ENCODE measurements at places on chromosomes 7 and 10.

DNA sequence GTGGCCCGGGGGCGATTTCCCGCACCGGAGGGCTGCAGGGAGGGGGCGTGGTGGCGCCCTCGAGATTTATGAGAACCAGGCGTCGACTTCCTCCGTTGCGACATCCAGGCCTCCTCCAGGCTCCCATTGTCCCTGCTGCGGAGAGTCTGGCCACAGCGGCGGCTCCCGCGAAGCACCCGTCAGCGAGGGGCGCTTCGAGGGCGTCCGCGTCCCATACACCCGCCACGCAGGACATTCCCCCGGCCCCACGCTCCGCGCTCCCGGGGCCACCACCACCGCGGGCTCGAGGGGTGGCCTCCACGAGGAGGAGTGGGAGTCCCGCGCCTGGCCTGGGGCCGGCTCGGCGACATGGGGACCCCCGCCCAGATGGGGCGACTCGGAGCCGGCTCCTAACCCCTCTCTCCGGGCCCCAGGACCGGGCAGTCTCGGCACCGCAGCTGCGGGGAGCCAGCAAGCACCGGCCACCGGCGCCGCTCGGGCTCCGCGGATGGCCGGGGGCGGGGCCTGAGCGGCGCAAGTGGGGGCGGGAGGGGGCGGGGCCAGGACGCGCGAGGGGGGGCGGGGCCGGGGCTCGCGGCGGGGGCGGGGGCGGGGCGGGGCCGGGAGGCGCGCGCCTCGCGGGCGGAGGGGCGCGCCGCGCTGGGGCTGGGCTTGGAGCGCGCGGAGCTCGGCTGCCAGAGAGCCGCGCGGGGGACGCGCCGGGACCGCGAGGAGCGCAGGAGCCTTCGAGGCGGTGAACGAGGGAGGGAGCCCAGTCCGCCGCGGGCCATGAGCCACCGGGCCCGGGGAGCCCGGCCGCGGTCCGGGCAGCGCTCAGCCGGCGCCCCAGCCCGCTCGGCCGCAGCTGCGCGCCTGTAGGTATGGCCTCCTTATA is at the start of gene SH2B2:
Gene SH2B2 (plus strand): TSS at position 632 of the 874 bp plus-strand sequence. CDS start 13,683 bp downstream, outside the sequence.
- no peak for DNase-seq

DNA sequence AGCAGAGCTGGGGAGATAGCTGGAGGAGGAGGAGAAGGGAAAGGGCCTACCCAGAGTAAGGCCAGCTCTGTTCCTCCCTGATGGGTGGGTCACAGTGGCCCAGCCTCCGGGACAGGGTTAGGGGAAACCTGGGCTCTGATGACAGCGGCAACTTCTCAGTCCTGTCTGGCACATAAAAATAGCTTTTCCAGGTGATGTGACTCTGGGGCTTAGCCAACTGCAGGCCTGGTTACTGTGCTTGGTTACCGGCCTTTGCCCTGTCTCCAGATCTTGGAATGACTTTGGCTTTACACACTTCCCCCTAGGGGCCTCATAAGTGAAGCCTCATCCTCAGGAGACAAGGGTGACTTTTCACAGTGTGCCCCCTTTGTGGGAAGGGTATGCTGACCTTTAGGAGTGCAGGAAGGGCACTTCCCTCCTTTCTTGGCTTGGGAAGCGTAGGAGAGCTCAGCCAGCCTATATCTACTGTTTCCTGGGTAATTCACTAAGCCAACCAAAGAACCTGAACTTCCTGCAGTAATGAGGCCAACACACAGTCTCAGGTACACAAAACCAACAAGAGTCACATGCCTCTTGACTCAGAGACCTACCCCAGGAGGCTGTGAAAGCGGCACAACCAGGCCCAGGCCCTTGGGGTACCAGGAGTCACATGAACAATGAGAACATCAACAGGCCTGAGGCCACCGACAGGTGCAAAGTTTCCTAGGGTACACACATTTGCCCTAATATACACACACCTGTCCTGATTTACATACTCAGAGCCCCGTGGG is 11.7 kb upstream of the HILPDA start:
- no peak for DNase-seq

- DNase-seq: no peak
These were observed 701.4 kb downstream of the SUGCT start for GRCh38 chr7:40836218-40836617.

GRCh38 chr10:79202188-79203013 is 133.6 kb downstream of the ZMIZ1 start:
- DNase-seq: no peak

DNA sequence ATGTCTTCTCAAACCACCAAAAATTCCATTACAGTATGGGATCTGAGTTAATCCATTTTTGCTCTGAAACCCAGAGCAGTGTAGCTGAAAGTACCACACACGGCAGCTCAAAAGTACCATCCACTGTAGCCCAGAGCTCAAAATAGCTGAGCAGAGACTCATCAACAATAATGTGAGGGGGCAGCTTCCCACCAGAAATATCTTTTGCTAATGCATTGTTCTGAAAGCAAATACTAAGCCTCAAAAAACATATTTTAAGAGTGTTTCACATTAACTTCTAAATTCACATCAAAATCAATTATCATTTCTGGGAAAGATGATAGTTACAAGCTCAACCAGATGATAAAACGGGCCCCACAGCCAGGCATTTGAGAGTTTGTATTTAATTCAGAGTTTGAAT is 73.7 kb downstream of the ABLIM1 start:
- DNase-seq: no peak

- DNase-seq: no peak
These were observed 365.3 kb upstream of the IGFBP3 start for GRCh38 chr7:46286356-46286755.

- no peak for DNase-seq
These were observed 13.0 kb downstream of the EN2 start for GRCh38 chr7:155470686-155471638.

DNA sequence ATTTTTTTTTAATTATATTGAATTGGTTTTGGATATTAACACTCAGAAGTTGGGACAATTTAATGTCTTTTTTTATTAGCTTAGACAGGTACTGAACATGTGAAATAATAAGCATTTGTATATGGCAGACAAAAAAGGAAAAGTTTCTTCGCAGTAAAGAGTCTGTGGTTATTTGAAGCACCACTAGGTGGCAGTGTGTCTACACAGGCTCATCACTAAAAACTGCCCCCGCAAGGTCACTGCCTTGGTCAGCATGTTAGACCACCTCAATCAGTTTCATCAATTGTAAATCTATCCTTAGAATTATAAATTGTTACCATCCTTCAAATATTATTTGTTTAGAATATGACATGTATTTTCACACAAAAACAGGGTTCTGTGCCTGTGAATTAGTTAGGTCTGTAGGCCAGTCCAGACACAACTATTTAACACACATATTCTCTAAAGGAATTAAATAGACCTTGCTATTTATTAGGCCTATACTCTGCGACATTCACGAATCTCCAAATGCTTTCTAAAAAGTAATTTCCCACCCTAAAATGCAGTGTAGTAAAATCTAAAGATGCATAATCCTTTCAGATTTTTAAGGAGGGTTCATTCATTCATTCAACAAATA is 17.0 kb downstream of the PNLIPRP3 start:
- DNase-seq: no peak

DNA sequence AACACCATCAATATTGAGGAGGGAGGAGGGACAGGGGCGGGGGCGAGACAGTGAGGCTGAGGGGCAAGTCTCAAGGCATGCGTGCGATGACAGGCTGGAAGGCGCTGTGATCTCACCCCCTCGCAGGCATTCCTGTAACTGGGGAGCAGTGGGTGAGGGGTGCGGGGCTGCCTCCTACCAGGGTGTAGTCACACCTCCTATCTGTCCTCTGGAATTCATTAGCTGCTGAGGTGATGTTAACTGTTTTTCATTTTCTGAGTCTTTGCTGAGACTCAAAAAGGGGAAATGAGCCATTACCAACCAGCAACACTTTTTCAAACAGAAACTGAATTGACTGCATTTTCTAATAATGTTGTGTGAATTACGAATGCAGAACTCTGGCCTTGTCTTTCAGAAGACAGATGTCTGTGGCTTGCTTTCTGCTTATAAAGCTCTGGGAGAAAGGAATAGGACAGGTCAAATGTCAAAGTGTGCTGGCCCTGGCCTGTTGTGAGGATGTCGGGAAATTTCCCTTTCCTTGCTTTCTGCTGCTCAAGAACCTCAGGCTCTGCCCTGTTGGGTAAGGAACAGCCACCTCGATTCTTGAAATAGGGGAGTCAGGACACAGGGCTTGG is 23.7 kb upstream of the CDH23 start:
- no peak for DNase-seq

- no peak for DNase-seq
These were observed 118.9 kb downstream of the NEBL start for GRCh38 chr10:20778008-20778757.

- DNase-seq: no peak
These were observed 304.5 kb upstream of the LRRN3 start for GRCh38 chr7:110786328-110786965.

DNA sequence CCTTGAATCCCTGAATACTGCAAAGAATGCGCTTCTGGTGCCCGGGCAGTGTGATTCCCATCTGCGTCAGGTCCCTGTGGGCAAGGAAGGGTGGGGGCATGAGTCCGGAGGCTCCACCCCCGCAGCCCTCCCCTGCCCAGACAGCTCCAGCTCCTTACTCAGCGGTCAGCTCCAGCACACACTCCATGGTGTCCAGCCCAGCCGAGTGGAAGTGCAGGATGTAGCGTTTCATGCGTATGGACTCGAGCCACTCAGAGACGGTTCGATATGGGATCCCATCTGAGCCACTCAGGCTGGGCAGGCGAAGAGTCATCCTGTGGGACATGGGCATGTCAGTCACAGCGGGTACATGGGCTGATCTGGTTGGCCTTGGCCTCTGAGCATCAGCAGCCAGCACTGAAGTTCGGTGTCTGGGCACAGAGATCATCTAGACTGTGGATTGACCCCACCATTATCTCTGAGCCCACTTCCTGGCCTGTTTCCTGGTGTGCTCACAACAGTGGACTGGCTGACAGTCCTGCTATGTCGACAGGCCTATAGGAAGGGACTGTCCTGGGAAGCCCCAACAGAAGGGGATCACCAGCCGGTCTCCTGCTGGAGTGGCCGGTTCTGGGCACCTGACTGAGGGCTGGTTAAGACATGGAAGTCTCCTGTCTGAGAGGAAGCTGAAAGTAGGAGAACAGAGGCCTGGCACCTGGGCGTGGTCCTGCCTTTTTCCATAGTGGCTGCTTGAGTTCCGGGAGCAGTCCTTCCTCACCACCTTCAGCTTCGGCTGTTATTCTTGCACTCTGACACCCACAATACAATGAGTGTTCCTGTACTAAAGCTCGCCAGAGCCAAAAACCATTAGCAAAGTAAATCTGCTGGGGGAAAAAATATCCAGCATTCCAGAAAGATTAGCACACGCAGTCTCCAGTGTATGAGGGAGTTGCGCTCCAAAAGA is 10.6 kb downstream of the ZYX start:
- no peak for DNase-seq

DNA sequence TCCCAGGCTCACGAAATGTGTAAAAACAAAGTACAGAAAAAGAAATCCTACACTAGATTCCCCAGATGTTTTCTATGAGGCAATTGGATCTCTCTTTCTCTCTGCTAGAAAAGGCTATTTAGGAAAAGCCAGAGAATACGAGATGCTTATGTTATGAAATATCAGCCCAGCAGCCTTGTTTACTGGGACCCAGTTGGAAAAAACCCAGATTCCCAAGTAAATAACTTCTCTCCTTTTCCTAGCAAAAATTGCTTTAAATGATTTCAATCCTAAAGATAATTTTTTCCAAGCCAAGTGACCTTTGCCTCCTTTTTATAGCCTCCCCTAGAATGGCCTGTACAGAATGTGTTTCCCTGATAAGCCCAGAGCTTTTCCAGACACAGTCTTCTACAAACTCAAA is 199.3 kb downstream of the PLXNA4 start:
- no peak for DNase-seq

DNA sequence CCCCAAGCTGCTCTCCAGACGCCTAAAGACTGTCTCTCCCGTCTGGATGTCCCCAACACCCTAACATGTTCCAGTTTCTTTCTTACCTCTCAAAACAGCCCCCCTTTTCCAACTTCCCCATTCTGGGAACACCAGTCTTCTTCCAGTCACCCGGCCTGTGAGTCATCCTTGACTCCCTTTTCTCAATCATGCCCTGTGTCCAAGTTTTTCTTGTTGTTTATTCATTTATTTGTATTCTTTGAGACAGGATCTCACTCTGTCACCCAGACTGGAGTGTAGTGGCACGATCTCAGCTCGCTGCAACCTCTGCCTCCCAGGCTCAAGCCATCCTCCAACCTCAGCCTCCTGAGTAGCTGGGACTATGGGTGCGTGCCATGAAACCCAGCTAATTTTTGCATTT is 15.6 kb downstream of the SNX10 start:
- no peak for DNase-seq

- no peak for DNase-seq
These were observed 47.4 kb downstream of the JAZF1 start for GRCh38 chr7:28132959-28133870.

DNA sequence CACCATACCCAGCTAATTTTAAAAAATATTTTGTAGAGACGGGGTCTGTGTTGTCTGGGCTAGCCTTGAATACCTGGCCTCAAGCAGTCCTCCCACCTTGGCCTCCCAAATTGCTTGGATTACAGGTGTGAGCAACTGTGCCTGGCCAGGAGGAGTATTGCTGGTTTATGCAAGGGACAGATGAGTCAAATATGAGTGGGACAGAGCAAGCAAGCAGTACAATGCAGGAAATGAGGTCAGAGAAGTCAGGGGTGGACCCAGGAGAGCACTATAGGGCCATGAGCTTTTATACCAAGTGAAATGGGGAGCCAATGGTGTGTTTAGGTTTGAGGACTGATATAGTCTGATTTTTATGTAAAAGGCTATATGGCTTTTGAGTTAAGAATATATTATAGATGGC is 6.3 kb downstream of the TSPAN13 start:
- DNase-seq: no peak

DNA sequence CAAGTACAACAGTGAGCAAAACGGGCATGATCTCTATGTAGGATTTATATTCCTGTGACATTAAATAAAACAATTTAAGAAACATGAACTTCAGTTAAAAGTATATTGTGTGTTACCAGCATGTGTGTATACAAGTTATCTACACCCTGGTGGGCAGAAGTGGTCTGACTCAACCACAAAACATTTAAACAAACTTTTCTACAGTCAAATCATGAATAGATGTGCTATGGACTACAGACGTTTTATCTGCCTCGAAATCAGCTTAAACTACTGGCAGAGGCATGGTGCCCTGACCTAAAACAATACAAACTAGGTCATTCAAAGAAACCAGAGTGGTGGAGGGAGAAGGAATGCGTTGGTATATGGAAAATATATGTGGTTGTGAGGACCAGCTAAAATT is 3.6 kb downstream of the ARL3 start:
- no peak for DNase-seq

DNA sequence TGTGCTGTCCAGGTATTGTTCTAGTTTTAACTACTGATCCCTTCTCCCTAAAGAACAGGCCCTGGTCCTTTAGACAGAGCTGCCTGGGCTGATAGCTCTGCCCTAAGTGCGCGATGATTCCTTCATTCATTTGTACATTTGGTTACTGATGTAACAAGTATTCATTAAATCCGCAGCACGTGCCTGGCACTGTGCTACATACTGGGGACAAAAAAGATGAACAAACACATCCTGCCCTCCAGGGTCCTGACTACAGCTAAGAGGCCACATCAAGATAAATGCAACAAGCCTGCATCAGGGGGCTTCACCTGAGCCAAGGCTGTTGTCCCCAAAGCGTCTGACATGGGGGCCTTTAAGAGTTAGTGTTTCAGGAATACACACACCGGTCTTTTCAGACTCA is 99.0 kb upstream of the PODXL start:
- DNase-seq: no peak
